ENCODE measurements at places on chromosomes 4 and X.

GRCh38 chrX:76439188-76439587 is 11.7 kb downstream of the MAGEE1 start:
- no peak for DNase-seq

GRCh38 chr4:135192751-135193535 is 991.4 kb upstream of the PABPC4L start:
- DNase-seq = no peak

GRCh38 chr4:152430507-152430906 is 105.4 kb downstream of the FBXW7 start:
- no peak for DNase-seq

DNA sequence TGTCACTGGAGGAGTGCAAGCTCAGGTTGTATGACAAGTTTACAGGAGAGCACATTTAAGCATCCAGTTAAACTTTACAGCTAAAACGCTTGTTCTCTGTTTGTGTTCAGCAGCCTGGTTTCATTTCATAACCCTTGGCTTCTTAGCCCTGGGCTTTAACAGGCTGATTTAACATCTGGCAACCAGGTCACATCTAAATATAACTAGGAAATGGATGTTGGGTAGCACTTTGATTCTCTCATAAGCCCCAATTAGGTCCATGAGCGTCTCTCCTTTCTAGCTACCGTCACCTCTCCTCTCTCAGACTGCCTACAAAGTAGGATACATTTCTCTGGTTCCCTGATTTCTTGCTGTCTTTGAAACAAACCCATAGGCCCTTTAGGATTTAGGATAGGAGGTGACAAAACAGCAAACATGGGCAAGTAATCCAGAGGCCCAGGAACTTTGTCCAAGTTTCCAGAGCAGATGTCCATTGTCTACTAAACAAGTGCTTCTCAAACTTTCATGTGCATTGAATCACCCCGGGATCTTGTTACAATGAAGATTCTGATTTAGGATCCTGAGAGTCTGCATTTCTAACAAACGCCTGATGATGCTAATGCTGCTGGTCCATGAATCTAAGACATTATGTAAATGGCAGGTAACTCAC is 22.5 kb downstream of the OTUD6A start:
- DNase-seq = no peak

DNA sequence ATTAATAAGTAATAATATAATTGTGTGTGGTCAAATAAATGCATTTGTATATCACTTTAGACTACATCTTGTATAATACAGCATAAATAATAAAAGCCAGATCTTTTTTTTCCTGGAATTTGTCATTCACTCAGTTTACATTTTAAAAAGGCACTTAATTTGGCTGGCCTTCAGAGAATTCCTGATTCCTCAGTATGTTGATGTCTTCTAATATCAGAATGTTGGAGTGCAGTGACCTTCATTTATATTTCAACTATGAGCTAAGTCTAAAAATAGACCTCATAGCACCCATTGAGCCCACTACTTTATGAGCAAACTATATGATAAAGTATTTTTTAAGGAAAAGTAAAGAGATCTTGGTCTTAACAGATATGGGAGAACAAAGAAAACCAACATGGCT is 27.8 kb downstream of the ZNF330 start:
- DNase-seq = no peak

DNA sequence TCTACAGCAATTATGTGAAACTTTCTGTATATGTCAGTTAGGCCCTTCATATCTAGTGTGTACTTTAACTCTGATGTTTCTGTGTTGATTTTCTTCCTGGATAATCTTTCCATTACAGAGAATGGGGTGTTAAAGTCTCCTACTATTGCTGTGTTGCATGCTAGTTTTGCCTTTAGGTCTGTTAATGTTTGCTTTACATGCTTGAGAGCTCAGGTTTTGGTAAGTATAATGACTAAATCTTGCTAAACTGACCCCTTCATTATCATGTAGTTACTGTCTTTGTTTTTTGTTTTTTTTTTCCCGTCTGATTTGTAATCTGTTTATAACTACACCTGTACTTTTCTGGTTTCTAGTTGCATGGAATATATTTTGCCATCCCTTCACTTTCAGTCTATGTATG is 63.6 kb upstream of the UGT2B15 start:
- no peak for DNase-seq

- no peak for DNase-seq
Observed at GRCh38 chrX:49264460-49264859, at the start of gene FOXP3. FOXP3 (minus strand) TSS chrX:49264710; CDS start chrX:49258505, 6,205 bp downstream.

DNA sequence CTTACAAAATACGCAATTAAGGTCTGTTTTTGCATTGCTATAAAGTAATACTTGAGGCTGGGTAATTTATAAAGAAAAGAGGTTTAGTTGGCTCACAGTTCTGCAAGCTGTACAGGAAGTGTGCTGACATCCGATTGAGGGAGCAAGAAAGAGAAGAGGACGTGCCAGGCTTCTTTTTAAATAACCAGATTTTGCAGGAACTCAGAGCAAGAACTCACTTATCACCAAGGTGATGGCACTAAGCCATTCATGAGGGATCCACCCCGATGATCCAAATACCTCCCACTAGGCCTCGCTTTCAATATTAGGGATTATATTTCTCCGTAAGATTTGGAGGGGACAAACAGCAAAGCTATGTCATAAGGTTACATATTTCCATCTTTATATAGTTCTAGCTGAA is 456.7 kb downstream of the GLUD2 start:
- no peak for DNase-seq

GRCh38 chr4:16846540-16847117 is 51.8 kb downstream of the LDB2 start:
- no peak for DNase-seq

GRCh38 chrX:18890049-18890381 is 93.9 kb downstream of the PHKA2 start:
- DNase-seq = no peak

DNA sequence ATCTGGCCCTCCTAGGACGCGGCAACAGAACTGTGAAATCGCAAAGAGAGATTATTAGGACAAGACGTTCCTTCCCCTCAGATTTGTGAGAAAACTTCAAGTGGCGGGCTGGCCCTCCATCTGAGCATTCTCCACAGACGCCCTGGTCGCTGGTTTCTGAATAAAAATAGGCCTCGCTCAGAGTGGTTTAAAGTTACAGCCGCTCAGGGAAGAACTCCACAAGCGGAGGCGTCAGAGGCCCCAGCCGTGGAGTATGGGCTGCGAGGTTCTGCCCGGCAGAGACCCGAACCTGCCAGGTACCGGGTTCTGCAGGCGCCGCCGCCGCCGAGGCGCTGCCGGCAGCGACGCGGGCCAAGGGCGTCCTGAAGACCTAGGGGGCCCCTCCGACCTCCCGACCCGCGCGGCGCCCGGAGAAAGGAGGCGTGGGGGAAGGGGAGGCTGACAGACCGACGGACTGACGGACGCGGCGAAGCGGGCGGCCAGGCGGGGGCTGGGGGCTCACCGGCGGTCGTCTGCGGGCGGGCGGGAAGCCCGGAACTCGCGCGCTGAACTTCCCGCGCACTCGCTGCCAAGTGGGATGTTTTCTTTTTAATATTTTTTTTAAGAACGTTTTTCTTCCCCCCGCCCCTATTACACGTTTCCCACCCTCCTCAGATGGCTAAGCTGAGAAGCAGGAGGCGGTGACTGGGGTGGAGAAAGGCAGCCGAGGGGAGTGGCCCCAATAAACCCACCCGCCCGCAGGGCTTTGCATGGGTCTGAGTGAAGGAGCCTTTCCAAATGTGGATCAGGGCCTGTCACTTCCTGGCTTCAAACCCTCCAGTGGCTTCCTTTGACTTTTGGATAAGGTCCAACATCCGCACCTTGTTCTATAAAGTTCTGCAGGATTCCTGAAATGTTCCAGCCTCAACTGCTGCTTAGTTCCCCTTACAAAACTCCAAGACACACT is at the start of gene PABPC4L:
Gene PABPC4L (minus strand): TSS at position 574 of the 946 bp plus-strand sequence. CDS start 770 bp downstream, outside the sequence.
- DNase-seq = no peak

DNA sequence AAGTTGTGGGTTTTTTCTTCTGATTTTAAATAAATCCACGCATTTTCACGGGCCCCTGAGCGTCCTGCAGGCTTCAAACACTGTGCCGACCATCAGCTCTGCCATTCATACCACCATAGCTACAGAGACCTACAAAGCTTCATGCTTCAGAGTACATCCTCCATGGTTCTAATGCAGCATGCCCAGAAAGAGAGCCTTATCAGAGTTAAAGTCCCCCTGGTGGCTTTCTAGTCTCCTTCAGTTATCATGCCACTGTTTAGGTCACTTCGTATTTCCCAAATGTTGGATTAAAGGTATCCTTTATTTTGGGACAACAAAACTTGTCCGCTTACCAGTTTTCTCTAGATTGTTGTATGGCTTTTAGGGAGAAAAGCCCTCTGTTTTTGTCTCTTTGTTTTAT is 66.7 kb upstream of the VCX2 start:
- DNase-seq = no peak

DNA sequence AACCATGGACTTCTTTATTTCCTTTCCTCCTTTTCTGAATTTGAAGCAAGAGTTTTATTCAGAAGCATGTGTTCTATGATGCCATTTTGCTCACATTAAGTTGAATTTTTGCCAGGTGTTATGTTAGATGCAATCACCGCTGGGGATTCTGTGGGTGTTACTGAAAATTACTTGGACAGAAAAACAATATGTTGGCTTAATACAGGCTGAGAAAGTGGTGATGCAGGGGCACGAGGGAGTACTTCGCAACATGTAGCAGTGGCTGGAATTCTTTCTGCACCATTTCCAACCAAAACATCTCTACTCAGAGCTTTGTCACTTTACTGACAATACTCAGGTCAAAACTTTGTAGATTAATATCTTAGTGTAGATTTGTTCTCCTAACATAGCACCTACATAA is 109.2 kb upstream of the PCDH18 start:
- DNase-seq = no peak

GRCh38 chr4:16812041-16812440 is 86.4 kb downstream of the LDB2 start:
- DNase-seq = no peak

- DNase-seq = no peak
Observed at GRCh38 chrX:12975670-12975965, 708 bp downstream of the TMSB4X start.

DNA sequence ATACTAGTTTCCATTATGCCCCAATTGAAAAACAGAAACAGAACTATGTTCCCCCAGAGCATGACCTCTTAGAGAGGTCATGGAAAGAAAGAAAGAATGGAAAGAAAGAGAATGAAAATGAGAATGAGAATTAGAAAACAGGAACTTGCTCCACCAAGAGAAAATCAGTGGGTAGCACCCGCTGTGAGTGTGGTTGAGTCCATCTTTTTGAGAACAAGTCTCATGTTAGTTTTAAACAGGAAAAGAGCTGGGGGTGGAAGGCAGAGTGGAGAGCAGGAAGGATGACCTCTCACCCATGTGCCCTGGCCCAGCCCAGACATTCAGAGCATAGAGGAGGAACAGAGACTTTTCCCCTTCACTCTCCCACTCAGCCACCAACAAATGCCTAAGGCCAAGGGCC is 4.9 kb downstream of the GSX2 start:
- DNase-seq = no peak

- DNase-seq = no peak
Observed at GRCh38 chr4:127124919-127125318, 507.8 kb upstream of the INTU start.

DNA sequence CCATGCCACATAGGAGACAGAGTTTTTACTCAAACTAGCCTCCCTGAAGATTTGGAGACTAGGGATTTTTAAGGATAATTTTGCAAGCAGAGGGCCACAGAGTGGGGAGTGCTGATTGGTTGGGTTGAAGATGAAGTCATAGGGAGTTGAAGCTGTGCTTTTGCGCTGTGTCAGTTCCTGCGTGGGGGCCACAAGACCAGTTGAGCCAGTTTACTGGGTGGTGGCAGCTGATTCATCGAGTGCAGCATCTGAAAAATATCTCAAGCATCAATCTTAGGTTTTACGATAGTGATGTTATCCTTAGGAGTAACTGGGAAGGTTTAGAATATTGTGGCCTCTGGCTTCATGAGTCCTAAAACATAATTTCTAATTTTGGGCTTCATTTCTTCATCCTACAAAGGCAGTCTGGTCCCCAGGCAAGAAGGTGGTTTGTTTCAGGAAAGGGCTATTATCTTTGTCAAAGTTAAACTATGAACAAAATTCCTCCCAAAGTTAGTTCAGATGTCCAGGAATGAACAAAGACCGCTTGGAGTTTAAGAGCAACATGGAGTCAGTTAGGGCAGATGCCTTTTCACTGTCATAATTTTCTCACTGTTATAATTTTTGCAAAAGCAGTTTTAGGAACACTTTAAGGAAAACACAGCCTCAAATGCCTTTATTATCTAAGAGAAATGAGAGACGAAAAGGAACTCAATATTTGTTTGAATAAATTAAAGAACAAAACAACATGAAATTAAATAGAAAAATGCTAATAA is 960.8 kb upstream of the PRKX start:
- DNase-seq = no peak

DNA sequence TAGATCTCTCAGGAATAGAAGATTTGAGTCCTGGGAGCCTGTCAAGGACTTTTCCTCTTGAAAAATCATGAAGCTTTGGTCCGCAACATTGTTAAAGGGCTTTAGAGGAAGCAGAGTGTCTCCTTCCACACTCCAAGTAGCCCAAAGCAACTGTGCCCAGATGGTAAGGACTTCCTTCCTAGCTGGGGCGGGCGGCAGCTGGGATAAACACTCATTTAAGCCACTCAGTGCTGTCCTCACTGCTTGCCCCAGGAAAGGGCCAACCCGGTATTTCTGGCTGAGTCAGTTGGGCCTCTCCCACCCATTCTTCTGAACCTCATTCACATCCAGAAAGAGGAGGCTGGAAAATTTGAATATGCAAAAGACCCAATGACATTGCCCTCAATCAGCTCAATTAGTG is 144.3 kb downstream of the CHIC2 start:
- DNase-seq = no peak

DNA sequence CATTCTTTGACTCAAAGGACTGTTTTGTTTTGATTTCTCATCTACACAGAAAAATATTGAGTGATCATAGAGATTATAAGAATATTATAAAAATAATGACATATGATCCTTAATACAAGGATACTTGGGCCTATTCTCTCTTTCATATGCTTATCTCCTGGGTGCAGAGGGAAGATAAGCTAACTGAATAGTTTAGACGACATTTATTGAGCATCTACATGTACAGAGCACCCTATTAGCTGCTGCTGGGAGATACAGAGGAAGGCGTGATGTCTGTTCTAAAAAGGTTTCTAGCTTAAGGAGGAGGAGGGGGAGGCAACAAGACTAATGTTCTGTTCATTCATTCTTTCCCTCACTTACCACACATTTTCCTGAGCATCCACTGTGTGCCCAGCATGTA is 106.8 kb downstream of the HDAC8 start:
- no peak for DNase-seq

- DNase-seq = no peak
Observed at GRCh38 chr4:71240094-71240493, 98.7 kb upstream of the SLC4A4 start.

GRCh38 chr4:25531272-25531671 is 124.4 kb upstream of the SLC34A2 start:
- no peak for DNase-seq

DNA sequence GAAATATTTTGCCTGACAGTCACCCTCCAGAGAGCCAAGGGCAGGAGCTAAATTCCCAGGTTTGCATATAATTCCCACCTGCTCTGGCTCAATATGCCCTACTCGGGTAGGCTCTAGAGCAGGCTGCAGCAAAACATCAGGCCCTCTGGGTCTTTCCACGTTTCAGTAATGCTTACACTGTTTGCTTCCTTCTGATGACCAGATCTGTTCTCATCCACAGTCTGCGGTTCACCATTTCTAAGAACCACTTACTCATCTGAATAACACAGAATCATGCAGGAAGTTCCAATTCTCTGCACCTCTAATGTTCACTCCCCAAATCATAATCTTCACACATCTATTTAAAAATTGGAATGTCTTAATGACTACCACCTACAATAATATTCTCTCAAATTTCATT is 141.4 kb downstream of the PPP3CA start:
- no peak for DNase-seq
